AG04449 (cell line): ENCODE measurements at places on chromosomes 13 and 19.

DNA sequence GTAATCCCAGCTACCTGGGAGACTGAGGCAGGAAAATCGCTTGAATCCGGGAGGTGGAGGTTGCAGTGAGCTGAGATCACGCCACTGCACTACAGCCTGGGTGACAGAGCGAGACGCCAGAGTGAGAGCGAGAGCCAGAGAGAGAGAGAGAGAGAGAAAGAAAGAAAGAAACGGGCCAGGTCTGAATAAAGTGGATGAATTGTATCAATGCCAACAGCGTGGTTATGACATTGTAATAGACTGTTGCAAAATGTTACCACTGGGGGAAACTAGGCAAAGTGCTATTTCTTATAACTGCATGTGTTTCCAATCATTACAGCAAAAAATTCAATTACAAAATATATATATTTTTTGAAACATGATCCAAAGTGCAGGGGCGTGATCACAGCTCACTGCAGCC lies 11.8 kb upstream of the BTBD2 start:
- DNase-seq, result no peak

DNA sequence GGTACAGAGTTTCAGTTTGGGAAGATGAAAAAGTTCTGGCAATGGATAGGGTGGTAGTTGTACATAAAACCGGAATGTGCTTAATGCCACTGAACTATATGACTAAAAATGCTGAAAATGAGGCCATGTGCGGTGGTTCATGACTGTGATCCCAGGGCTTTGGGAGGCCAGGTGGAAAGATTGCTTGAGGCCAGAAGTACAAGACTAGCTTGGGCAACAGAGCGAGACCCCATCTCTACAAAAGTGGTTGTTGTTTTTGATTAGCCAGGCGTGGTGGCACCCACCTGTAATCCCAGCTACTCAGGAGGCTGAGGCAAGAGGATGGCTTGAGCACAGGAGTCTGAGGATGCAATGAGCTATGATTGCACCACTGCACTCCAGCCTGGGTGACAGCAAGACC lies 12.8 kb downstream of the SMAD9 start:
- DNase-seq, result no peak

DNA sequence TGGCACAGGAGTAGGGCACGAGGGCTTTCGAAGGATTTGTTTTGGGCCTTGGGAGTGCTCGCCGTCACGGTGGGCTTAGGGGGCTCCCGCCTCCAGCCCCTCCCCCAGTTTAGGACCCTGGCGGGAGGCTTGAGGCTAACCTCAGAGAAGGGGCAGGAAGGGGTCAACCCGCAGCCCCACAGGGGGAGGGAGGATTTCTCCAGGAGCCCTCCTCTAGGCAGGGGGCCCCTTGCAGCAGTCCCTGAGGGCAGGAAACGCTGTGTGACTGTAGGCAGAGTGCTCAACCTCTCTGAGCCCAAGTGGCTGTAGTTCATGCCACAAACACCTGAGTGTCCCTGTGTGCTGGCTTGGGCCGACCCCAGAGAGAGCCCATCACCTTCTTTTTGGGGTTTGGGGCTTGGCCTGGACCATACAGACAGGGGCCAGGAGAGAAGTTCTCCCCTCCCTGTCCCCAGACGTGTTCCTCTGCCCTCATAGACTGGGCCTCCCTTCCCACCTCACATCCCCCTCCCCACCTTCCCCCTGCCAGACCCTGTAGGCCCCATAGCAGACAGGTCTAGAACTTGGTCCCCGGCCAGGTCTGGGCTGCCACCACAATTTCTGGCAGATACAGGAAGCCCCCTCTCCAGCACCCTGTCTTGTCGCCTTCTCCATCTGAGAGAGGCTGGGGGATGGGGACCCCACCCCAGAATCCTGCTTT lies 8.1 kb downstream of the ISYNA1 start:
- DNase-seq, result no peak

- no peak for DNase-seq
These were observed 22.8 kb upstream of the BCL3 start for GRCh38 chr19:44725684-44726083.

DNA sequence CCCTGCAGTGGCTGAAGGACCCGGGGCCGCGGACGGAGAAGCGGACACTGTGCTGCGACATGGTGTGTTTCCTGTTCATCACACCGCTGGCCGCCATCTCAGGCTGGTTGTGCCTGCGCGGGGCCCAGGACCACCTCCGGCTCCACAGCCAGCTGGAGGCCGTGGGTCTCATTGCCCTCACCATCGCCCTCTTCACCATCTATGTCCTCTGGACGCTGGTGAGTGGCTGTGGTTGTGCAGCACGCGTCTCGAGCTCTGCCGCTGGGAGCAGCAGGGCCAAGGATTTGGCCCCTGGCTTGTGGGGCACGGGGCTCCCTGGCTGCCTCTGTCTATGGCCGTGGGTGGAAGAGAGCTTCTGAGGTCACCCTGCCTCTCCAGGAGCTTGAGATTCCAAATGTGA lies 14.1 kb upstream of the HNRNPM start:
- DNase-seq, result no peak
